ENCODE measurements at places on chromosomes 11 and 22. TPM values are rescaled to one million over a fixed set of nuclear protein-coding genes. Genes with fewer than 3 reads are reported as not detected.

The TRAPPC4 gene
- 88.3 TPM for total RNA-seq

The IFT27 gene
- total RNA-seq: 30.1 TPM

The APOL5 gene
- total RNA-seq: not detected

The VPS51 gene
- 41.4 TPM for total RNA-seq

The ZNF215 gene
- 2.1 TPM for total RNA-seq

All from astrocyte (in vitro differentiated cells and primary cell).